Activated gamma-delta T cell treated with Interleukin-2 at 50 U/mL for 16 hours (primary cell): ENCODE measurements at places on chromosomes 3 and 15.

GRCh38 chr3:125375950-125376679 is 990 bp upstream of the ZNF148 start:
- no peak for DNase-seq

DNA sequence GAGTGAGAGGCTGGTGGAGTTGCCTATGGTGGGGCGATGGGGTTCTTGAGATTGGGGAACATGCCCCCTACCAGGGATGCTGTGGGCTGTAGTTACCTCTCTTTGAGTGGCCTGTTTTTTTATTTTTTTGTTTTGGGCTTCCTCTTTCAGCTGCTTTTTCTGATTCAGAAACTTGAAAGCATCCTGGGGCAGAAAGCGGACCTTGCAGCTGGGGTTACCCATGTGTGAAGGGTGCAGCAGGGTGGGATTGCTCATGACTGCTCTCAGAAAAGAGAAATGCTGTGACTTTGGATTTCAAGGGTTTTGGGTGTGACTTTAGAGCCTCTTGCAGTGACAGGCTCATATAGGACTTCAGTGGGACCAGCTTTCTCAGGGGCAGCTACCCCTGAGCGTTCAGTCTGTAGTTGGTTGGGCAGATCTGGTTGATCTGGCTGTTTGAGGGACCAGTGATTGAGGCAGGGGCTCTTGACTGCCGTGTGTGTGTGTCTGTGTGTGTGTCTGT is 1.8 kb downstream of the LIMD1 start:
- no peak for DNase-seq

GRCh38 chr15:43238671-43239131 is 17.9 kb upstream of the EPB42 start:
- DNase-seq, result no peak

- no peak for DNase-seq
These were observed 278.4 kb upstream of the ZPLD1 start for GRCh38 chr3:102156426-102156825.

DNA sequence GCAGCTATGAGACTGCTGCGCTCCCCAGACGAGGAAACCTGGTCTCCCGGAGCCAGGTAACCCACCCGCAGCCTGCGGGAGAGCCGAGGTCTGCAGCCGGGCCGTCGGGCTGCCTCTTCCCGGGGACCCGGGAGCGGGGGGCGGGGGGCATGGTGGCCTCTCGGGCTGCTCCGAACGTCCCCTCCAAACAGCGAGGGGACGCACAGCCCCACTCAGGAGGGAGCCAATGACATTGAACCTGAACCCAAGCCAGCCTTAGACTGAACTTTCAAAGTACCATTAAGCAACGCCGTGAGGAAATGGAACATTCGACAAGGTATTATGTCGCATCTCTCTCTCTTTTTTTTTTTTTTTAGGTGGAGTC is 29.8 kb upstream of the ALDH1A3 start:
- DNase-seq, result no peak

DNA sequence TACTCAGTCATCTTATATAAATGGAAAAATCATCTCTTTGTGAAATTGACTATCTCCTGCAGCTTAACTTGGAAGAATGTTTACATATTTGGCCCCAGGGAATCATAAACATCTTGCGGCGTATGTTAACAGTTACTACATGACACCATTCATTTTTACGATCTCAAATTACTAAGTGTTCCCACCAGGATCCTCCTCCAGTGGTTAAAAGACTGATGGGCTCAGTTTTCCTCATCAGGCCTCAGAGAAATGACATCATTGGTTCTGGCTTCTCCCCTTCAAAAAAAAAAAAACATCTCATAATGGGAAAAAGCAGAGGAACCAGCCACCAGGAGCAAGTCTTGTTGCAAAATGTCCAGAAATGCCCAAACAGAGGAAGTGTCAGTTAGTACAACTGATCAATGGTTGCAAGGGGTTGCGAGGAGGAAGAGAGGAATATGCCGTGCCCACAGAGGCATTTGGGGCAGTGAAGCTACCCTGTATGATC is 70.5 kb upstream of the LIPC start:
- DNase-seq, result no peak

DNA sequence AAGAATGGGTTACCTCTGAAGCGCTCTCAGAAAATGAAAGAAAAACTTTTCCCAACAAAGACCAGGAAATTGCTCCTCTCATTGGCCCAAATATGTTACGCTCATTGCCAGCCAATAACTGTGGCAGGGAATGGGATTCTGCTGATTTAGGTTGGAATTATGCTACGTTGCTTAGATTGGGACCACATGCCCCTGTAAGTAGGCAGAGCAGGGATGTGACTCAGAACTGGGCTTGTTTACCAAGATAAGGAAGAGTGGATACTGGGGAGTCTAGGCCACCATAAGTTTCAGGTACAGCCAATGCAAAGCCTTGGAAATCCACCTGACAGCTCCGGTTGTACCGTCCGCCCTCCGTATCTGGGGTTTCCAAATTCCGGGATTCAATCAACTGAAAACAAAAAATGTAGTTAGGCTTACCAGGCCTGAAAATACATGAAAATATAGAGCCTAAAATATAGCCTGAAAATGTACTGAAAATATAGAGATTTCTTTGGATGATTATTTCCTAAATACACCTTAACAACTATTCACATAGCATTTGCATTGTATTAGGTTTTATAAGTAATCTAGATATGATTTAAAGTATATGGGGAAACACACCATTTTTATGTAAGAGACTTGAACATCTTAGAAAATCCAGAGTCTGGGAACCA is 1.5 kb upstream of the TCF12 start:
- DNase-seq, result no peak

- DNase-seq, result no peak
These were observed 48.1 kb downstream of the SLC25A26 start for GRCh38 chr3:66268864-66269263.

GRCh38 chr3:30638685-30639412 is 32.4 kb downstream of the TGFBR2 start:
- DNase-seq, result no peak

- DNase-seq, result no peak
These were observed 45.4 kb upstream of the RPL32 start for GRCh38 chr3:12886736-12887135.

DNA sequence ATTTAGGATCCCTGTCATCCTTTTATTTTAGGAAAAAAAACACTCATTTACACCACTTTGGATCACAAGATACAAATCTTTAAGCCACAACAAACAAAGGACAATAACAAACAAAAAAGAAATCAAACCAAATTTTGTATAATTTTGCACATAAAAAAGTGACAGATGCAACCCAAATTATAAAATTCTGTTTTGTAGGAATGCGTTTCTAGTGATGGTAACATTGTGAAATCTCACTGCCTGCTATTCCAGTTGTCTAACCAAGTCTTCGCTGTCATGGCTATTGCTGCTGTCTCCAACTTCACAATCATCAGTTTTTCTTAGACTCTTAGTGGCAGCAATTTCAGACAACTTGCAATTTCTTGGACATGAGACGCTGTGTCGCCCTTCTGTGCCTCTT is 58.3 kb upstream of the ARL6 start:
- DNase-seq, result no peak

DNA sequence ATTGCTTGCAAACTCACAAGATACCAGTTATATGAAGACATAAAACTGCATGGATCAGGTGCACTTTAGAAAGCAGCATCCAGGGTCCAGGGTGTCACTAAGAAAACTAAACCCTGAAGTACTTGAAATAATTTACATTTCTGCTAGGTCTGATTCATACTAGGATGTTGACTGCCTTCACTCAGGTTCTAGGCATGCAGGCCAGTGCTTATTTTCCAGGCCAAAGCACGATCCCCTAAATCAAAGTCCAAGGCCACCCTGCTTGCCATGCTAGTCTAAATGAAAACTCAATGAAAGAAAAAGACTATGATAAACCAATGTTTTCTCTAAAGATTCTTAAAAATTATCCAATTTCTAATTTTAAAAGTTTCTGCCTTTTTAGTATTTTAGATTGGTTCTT is 49.4 kb downstream of the GREM1 start:
- no peak for DNase-seq

GRCh38 chr15:35358824-35359223 is 187.1 kb downstream of the DPH6 start:
- no peak for DNase-seq

GRCh38 chr15:46647046-46647445 is 1012.2 kb downstream of the SQOR start:
- no peak for DNase-seq

GRCh38 chr3:181974198-181974597 is 262.5 kb downstream of the SOX2 start:
- DNase-seq, result no peak

- DNase-seq, result no peak
These were observed 108.3 kb downstream of the LRIG1 start for GRCh38 chr3:66392512-66392911.

- DNase-seq, result no peak
These were observed 4.1 kb downstream of the CCR9 start for GRCh38 chr3:45890405-45890804.

DNA sequence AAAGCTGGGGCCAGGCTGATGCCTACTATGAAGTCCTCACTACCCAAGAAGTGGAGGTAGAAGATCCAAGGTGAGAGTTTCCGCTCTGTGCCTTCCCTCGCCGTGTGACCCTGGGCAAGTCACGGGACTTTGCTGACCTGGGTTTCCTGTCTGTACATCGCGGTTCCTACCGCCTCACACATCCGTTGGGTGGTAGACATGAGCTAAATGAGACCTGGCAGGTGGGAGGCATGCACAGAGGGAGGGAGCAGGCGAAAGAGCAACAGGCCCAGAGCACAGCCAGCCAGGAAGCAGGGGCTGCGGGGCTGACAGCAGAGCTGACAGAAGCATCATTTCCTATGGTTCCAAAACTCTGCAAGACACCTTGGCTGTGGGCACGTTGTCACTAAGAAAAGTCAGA is 157.3 kb upstream of the BHLHE40 start:
- peak; percentile 83 for DNase-seq

DNA sequence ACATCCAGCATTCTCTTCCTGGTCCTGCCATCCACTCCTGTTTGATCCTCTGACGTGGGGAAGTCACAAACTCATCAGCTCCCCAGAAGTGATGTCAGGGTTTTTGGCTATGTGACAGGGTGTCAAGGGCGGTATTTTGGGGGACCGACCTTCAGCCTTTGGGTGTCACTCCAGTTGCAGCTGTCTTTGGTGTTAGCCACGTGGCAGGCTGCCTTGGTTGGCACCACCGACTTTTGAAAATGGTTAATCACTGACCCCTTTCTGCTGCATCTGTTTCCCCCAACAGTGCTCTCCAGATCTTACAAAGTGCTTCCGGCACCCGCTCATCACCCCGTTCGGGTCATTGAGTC is 86.6 kb downstream of the TRAK1 start:
- DNase-seq, result no peak

GRCh38 chr15:41603941-41604911 is 45.2 kb downstream of the TYRO3 start:
- peak; percentile 55 for DNase-seq

- peak; percentile 31 for DNase-seq
These were observed 3.8 kb downstream of the FAM43A start for GRCh38 chr3:194689493-194689944.

- DNase-seq, result no peak
These were observed 5.4 kb downstream of the UBE2E1 start for GRCh38 chr3:23811185-23811527.

DNA sequence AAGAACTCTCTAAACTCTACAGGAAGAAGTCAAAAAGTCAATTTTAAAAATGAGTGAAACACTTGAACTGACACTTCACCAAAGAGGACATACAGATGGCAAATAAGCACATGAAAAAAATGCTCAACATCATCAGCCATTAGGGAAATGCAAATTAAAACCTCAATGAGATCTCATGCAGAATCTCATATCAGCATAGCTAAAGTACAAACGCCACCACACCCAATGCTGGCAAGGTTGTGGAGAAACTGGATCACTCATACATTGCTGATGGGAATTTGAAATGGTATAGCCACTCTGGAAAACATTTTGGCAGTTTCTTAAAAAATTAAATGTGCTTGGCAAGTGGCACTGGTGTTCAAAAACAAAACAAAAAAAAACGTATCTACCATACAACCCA is 34.2 kb downstream of the MEGF11 start:
- no peak for DNase-seq

DNA sequence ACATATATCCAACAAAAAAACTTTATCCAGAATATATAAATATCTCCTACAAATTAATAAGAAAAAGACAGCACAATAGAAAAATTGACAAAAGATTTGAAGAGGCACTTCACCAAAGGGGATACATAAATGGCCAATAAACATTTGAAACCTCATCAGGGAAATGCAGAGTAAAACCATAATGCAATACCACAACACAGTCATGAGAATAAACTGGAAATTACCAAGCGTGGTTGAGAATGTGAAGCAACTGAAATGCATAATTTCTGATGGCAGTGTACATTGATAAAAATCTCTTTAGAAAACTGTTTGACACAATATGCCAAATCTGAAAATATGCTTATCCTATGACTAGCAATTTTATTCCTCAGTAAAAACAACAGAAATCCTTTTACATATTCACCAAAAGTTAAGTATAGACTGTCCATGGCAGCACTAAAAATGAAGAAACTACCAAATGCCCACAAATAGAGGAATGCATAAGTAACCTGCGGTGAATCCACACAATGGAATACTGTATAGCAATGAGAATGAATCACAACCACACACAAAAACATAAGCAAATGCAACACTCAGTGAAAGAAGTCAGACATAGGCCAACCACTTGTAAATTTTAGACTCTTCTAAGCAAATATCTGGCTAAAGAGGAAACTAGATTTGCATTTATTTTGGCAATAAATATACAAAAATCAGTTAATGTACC is 7.9 kb downstream of the LYZL4 start:
- DNase-seq, result no peak

DNA sequence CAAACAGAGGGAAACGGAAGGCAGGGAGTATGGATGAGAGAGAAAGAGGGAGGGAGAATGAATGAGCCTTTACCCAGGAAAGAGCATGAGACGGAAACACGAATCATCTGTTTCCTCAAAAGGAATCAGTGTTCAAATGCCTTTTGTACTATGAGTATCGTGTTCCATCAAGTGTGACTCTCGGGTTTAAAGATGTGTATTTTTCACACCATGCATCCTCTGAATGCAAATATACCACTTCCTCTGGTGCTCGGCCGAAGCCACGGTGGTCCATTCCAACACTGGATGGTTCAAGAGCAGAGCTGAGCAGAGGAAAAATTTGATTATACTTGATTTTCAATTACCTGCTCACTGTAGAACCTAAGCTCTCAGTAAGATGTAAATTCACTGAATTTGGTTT is 505.1 kb downstream of the MECOM start:
- no peak for DNase-seq

- DNase-seq, result peak; percentile 84
These were observed 12.5 kb upstream of the ZSCAN2 start for GRCh38 chr15:84588053-84588874.

DNA sequence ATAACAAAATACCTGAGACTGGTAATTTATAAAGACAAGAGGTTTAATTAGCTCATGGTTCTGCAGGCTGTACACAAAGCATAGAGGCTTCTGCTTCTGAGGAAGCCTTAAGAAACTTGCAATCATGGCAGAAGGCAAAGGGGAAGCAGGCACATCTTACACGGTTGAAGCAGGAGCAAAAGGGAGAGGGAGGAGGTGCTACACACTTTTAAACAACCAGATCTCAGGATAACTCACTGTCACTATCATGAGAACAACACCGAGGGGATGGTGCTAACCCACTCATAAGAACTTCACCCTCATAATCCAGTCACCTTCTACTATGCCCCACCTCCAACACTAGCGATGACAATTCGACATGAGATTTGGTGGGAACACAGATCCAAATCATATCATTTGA is 54.4 kb downstream of the ATP8B4 start:
- no peak for DNase-seq
